ENCODE measurements at places on chromosomes 1 and 21. TPM values are rescaled to one million over a fixed set of nuclear protein-coding genes. Genes with fewer than 3 reads are reported as not detected.
A peak's percentile ranks its signal among the peaks of the same experiment; 100 is the strongest.

GRCh38 chr1:3663999-3664699 lies 11.8 kb downstream of the TP73 start:
- DNase-seq = no peak

DNA sequence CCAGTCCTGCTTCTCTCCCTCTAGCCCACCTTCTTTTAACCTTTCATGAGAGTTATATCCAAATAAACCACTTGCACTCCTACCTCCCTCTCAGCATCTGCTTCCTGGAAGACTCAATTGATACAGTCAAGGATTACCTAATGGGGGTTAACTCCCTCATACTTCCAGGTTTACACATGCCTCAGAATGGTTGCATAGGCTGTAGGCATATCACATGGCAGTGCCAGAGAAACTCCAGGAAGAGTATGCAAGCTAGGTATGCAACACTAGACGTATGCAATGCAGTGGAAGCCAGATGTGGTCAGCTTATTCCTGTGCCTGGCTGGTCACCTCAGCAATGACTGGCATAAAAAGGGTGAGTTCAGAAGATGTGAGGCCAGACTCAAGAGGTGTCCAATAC lies 32.7 kb upstream of the VANGL1 start:
- DNase-seq = no peak

DNA sequence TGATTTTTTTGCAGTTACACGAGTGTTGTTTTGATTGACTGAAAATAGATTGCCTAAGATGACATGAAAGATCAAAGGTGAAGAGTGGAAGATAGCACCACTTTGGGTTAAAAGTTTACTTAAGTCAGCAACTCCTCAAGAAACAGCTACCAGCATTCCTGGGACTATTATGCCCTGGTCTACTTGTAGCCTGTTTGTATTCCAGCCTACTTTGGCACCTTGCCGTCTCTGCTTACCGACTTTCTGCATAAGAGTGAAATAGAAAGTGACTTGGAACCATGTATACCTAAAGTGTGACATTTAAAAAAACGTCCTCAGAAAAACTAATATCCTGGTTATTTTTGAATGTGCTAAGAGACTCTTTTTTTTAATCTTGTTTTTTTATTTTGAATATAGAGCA lies 631.5 kb upstream of the PTBP2 start:
- DNase-seq = peak; percentile 62

- no peak for DNase-seq
Observed at GRCh38 chr1:171817511-171818265, 23.6 kb upstream of the DNM3 start.

GRCh38 chr1:91727763-91728162 lies 158.2 kb downstream of the TGFBR3 start:
- peak; percentile 41 for DNase-seq

GRCh38 chr1:77514921-77515776 lies 167.3 kb downstream of the ZZZ3 start:
- peak; percentile 49 for DNase-seq

GRCh38 chr1:200837931-200838571 lies 34.7 kb upstream of the GPR25 start:
- peak; percentile 51 for DNase-seq

- DNase-seq = peak; percentile 41
Observed at GRCh38 chr1:246067432-246068216, 439.5 kb downstream of the SMYD3 start.

DNA sequence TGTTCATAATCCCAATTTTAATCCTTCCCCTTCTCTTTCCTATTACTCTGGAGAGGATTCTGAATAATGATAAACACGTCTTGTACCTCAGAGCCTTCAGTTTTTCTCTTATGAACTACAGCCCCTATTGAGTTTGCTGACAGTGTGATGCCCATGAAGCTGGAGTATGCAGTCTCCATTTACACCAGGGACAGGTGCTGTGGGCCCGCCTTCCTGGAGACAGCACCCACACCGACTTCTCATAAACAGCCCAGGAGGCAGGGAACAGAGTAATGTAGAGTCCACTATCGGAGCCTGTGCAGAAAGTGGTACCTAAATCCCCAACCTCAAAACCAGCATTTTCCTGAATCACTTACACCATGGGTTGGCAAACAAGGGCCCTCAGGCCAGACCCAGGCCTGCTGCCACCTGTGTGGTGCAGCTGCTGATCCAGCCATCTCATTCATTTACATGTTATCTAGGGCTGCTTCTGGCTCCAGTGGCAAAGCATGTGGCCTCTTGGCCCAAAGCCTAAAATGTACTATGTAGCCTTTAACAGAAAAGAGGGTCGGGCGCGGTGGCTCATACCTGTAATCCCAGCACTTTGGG lies 95.1 kb upstream of the KRTAP19-8 start:
- DNase-seq = no peak

CHODL gene
- polyA plus RNA-seq = 0.13 TPM

SAMSN1 gene
- 184 TPM for polyA plus RNA-seq

OLIG2 gene
- 1.3 TPM for polyA plus RNA-seq

DISP3 gene
- 0.07 TPM for polyA plus RNA-seq

FMO2 gene
- 78.2 TPM for polyA plus RNA-seq

PLCH2 gene
- polyA plus RNA-seq = 2.7 TPM
